ENCODE measurements at places on chromosomes 12 and 14.

DNA sequence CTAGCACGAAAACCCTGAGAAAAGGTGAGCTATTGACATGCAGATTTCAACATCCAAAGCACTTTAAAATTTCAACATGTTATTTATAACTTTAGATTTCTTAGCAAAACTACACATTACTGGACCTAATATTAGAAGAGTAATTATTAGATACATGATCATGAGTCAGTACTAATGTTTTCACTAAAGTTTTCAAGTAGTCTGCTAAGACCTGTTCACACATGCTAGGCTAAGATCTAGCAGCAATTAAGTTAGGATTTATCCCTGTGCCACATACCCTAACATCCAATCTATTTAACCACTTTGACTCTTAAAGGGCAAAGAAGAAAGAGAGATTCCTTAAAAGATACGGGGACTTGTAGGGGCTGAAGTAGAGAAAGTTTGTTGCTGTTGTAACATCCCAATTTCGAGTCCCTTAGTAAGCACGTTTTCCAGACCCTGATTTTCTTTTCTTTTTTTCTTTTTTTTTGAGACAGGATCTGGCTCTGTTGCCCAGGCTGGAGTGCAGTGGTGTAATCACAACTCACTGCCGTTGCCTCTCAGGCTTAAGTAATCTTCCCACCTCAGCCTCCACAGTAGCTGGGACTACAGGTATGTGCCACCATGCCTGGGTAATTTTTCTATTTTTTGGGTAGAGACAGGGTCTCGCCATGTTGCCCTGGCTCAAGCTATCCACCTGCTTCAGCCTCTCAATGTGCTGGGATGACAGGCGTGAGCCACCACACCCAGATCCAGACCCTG, 102.5 kb upstream of the ATF7IP start:
- DNase-seq: no peak

DNA sequence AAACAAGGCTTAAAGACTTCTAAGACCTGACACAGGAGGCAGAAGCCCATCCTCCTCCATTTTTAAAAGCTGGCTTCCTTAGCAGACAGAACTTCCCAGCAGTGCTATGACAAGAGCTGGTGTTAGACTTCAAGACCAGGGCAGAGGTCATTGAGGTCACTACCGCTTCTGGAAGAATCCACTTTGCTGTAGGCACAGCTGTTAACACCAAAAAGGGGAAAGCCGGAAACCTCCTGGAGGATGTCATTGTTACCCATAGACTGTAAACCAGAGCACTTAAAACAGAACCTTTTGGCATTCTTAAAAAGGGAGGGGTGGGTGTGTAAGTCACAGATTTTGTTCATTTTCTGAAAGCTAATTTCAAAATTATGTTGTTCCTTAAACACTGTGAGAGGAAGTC, 445.7 kb downstream of the TMTC2 start:
- DNase-seq: no peak

- DNase-seq: no peak
These were observed 153.3 kb downstream of the PRKCH start for GRCh38 chr14:61474701-61475100.

DNA sequence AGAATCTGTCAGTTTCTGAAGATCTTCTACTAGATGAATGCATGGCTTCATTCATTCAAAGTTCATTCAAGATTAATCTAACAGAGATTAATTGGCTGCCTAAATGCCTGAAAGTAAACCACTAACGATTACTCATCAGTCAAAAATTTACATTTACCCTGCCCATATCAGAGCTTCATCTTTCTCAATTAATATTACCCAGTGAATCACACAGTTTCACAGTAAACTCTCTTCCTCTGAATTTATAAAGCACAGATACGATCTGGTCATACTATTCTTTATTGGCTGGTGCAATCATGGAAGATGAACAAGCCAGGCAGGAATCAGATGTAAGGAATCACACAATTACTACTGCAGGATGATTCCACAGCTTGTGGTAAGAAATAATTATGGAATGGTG, 377.7 kb downstream of the SLC16A7 start:
- DNase-seq: peak; percentile 57

GRCh38 chr12:108307006-108307405, 32.1 kb downstream of the CMKLR1 start:
- DNase-seq: no peak

GRCh38 chr12:76247026-76247646, 101.1 kb downstream of the BBS10 start:
- no peak for DNase-seq

GRCh38 chr12:75334384-75335030, at the start of gene GLIPR1L1:
Gene GLIPR1L1, plus strand, starts transcription at chr12:75334670. Its CDS starts 59 bp downstream, at chr12:75334729.
- peak; percentile 86 for DNase-seq

GRCh38 chr12:7769999-7770398, 5.0 kb downstream of the NANOGNB start:
- no peak for DNase-seq

DNA sequence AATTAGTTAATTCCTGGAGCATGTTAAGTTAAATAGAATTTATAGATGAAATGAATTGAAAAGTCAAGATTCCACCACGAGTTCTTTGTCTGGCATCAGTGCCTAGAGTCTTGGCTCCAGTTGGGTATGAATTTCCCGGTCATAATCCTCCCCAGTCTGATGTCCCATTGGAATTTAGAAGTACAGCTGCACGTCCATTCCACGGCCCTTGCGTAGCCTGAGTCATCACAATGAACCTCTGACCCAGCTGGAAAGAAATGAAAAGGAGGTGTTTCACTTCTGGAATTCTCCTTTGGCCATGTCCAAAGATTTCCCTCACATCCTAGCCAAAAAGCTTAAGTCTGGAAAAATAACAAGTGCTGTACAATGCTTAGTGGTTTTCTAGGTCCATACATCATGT, 122.7 kb downstream of the KICS2 start:
- DNase-seq: peak; percentile 77

GRCh38 chr12:73159954-73160353, 887.8 kb downstream of the TRHDE start:
- no peak for DNase-seq

GRCh38 chr14:99616832-99617800, 13.1 kb upstream of the CCDC85C start:
- DNase-seq: no peak

DNA sequence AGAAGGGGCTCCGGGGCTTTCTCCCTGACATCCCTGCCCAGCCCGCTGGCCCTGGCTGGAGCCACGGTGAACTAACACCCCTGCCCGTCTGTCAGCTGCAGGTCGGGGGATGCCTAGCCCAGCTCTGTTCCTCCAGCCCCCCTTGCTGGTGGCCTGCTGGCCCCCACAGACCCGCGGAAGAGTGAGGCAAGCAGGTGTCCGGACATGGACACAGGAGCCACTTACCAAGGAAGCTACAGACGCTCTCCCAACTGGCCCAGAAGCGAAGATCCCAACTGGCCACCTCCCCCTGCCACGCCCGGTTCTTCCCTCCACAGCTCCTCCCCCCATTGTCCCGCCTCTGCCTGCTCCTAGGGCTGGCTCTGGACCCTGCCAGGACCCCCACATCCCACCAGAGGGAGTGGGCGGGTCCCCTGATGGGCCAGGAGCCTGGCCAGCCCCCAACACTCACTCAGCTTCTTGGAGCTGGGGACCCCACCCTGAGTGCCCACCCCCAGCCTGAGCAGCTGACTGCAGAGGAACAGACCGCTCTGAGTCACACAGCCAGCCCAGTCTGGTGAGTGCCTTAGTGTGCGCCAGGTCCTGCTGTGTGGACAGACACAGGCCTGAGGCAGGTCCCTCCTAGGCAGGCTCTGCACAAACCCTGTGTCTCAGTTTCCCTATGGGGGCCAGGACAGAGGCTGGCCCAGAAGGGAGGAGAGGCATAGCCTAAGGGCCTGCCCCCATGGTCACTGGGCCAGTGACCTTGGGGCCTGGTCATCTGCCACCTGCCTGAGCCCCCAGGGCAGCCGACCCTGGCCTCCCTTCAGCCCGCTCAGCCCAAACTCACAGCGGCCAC, 7.7 kb downstream of the AHNAK2 start:
- peak; percentile 81 for DNase-seq

DNA sequence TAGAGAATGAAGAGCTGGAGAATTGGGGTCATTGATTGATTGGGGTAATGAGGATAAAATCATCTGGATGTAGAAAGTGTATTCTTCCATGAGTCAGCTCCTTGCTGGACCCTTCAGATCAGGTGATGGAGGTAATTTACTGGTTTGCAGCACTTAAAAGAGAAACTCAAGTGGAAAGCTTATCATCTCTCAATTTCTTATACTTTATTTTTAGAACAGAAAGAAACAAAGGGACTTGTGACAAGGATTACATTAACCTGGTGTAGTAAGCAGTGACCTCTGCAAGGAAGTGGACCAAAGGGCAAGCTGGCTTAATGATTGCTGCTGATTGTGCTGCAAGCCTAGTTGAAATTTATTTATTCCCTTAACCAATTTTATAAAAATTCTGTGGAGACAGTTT, 405.0 kb downstream of the TRHDE start:
- peak; percentile 2 for DNase-seq

- no peak for DNase-seq
These were observed 18.2 kb upstream of the FAIM2 start for GRCh38 chr12:49921936-49922335.

DNA sequence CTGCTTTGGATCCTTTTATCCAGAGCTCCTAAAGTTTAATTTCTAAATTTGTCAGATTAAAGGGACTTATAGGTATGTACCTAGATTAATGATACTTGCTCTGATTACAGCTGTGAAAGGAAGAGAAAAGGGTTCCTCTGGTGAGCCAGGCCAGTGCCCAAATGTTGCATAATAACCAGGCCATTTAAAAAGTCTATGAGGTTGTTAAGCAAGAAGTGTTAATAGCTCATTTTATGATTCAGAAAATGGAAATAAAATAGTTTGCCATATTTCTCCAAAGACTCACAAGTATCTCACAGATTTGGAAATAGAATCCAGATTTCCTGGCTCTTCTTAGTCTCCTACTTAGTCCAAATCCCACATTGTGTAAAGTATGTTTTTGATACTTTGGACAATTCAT, 67.6 kb downstream of the SLC38A6 start:
- DNase-seq: no peak

- no peak for DNase-seq
These were observed 91.1 kb downstream of the SRRM4 start for GRCh38 chr12:119072440-119072839.

- DNase-seq: no peak
These were observed 89.4 kb upstream of the ARHGAP5 start for GRCh38 chr14:31987721-31988120.

GRCh38 chr12:122297494-122297893, 31.2 kb upstream of the VPS33A start:
- no peak for DNase-seq

DNA sequence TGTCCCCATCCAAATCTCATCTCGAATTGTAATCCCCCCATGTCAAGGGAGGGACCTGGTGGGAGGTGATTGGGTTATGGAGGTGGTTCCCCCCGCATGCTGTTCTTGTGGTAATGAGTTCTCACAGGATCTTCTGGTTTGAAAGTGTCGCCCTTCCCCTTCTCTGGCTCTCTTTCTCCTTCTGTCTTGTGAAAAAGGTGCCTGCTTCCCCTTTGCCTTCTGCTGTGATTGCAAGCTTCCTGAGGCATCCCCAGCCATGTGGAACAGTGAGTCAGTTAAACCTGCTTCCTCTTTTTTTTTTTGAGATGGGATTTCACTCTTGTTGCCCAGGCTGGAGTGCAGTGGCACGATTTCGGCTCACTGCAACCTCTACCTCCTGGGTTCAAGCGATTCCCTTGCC, 104.0 kb downstream of the CCDC91 start:
- peak; percentile 66 for DNase-seq

- DNase-seq: no peak
These were observed 6.8 kb downstream of the SRSF5 start for GRCh38 chr14:69773571-69774276.

- DNase-seq: no peak
These were observed 54.2 kb downstream of the DIP2B start for GRCh38 chr12:50558970-50559369.

DNA sequence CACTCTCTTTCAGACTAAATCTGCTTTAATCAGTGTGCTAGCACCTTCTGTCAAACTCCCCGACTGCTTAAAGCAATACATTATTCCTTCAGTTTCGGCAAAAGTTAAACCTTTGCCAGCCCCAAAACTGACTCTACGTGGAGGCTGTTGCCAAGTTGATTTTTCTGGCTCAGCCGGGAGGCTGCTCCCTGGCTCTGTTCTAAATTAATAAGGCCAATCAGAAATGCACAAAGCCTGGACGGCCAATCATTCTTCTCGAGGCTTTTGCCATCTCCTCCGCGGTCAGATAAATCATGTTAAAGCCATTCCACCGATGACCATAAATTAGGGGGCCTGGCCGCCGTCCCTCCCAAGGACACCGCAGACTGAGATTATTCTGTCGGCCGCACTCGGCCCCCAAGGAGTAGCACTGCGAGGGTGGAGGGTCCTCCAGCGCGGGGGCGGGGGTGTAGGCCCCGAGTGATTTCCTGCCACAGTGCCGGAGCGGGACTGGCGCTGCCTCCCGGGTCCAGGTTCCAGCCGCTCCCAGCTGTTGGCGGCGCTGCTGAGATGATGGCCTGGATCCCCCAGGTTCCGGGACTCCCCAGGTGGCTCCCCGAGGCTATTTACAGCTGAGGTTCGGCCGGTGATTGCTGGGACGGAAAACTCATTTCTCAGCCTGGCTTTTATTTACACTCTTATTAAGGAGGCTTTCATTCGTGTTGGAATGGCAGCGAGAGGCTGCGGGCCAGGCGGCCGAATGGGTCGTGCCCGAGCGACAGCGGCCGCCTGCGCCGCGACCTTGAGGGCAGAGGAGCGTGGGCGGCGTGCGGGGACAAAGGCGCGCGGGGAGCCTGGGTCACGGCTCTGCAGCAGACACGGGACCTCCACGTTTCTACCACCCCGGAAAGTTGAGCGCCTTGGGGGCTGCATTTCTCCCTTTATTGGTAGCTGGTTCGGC, 165.1 kb downstream of the MON2 start:
- peak; percentile 65 for DNase-seq

DNA sequence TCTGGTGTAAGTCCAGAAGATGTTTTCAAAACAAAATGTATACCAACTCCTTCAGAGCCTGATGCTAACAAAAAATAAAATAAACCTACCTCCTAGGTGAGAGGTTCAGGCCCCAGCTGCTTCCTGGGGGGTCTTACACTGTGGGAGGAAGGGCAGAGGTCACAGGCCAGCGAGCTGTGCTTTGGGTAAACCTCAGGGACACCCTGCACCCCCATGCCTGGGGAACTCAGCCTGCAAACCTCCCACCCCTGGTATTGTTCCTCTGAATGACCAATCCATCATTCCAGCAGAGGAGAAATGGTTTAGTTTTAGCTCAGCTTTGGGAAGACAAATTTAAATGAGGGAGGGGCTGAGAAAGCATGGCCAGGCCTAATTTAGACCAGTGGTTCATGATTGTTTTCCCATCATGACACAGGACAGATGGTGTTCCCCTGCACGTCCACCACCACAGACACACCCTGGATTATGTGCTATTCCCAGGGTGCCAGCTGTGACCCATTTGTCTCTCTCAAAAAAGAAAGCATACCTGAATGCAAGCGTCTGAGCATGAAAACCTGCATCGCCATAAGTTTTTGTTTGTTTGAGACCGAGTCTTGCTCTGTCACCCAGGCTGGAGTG, 14.5 kb upstream of the TFCP2 start:
- no peak for DNase-seq
